ENCODE measurements at places on chromosomes 7 and 10. TPM values are rescaled to one million over a fixed set of nuclear protein-coding genes. Genes with fewer than 3 reads are reported as not detected.

The DENND2A gene
- 37.6 TPM for total RNA-seq

The TAS2R39 gene
- total RNA-seq = not detected

The PLXDC2 gene
- total RNA-seq = 118 TPM

The TMEM213 gene
- total RNA-seq = not detected

The TAC1 gene
- 5.9 TPM for total RNA-seq

The PNLIP gene
- total RNA-seq = 2.8 TPM

The MYPN gene
- 0.13 TPM for total RNA-seq

The TEX36 gene
- total RNA-seq = not detected

The SPAG6 gene
- total RNA-seq = 0.31 TPM

The TEX47 gene
- not detected for total RNA-seq

The KAZALD1 gene
- total RNA-seq = 4.7 TPM

The CYP2C19 gene
- total RNA-seq = not detected

The NXPH1 gene
- total RNA-seq = not detected

The MSMB gene
- not detected for total RNA-seq

The PTN gene
- 5.6 TPM for total RNA-seq

The GIMAP2 gene
- 11.7 TPM for total RNA-seq

All from sciatic nerve (tissue), 2 donors.